Stomach (tissue), 19 donors: ENCODE measurements at places on chromosomes 7 and 10. TPM values are rescaled to one million over a fixed set of nuclear protein-coding genes. Genes with fewer than 3 reads are reported as not detected.

GRCh38 chr7:74039337-74039736 is 11.4 kb downstream of the ELN start:
- peak; percentile 68 for DNase-seq

GRCh38 chr7:94781236-94781635 is 125.3 kb upstream of the SGCE start:
- no peak for DNase-seq

DNA sequence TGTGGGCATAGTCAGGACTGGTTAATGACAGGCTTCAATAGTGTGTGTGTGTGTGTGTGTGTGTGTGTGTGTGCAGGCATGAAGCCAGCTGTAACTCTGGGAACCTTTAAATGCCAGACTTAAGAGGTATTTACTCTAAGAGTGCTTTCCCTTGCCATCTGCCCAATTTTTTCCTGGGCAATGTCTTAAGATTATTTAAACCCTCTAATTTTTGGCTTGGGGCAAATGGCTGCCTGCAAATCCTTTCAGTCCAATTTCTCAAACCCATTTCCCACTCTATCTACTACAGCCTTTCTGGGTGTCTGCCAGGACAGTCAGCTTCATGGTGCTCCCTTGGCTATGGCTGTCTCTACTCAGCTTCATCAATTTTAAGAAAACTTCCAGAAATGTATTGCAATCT is 62.6 kb upstream of the C1GALT1 start:
- DNase-seq, result peak; percentile 28

DNA sequence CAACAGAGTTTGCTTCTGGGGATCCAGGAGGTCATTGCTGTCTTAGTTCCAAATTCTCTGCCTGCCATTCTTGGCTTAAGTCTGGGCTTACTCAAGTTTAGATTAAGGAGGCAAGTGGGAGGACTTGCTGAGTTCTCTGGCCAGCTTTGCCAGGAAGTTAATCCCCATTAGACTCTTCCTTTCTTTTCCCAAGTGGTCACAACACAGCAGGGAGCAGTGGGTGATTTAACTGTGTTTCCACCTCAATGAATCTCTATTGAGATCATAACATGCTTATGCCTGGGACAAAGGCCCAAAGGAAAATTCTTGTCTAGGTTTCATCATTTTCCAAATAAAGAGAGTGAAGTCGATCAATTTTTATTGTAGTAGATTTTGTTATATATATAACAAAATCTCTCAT is 1159.6 kb downstream of the SORCS3 start:
- DNase-seq, result no peak

DNA sequence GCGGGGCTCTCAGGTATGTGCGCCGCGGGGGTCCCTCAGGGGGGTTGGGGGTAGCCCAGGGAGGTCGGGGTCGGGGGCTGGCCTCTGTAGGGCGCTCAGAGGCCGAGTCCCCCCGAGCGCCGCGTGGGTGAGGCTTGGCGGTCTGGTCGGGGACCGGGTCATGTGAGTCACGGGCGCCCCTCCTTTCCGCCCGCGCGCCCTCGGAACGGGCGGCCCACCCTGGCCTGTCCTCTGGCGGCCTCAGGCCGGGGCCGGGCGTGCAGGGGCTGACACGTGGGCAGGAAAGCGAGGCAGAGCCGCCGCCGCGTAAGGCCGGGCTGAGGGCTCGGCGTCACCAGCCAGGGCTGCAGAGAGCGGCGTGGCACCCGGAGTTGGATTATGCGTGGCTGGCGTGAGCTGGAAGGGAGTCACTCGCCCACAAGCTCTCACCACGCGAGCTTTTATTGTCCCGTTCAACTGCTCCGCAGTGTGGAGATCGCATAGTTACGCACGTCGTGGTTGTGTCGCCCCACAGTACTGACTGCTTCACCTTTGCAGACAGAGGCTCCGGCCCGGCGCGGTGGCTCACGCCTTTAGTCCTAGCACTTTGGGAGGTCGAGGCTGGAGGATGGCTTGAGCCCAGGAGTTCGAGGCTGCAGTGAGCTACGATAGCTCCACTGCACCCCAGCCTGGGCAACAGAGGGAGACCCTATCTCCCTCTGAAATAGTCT is 385 bp downstream of the SHLD2 start:
- peak; percentile 77 for DNase-seq

DNA sequence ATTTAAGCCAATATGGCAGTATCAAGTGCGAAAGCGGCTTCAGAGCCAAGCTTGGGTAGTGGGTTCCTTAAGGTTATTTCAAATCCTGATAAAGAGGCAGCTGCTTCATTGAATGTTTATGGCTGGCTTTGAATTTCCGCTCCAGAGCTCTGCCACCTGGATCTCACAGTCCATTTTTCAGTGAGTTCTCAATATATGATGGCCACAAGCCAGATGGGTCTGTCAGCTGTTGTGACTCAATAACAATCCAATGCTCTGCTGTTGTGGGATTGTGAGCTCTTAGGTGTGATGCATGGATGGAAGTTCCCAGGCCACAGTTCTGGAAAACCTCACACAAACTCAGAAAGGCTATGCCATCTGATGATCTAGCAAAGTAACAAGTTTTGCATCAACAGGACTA is 743.8 kb upstream of the LRRN3 start:
- no peak for DNase-seq

GRCh38 chr7:130506358-130506757 is 14.5 kb downstream of the MEST start:
- DNase-seq, result no peak

DNA sequence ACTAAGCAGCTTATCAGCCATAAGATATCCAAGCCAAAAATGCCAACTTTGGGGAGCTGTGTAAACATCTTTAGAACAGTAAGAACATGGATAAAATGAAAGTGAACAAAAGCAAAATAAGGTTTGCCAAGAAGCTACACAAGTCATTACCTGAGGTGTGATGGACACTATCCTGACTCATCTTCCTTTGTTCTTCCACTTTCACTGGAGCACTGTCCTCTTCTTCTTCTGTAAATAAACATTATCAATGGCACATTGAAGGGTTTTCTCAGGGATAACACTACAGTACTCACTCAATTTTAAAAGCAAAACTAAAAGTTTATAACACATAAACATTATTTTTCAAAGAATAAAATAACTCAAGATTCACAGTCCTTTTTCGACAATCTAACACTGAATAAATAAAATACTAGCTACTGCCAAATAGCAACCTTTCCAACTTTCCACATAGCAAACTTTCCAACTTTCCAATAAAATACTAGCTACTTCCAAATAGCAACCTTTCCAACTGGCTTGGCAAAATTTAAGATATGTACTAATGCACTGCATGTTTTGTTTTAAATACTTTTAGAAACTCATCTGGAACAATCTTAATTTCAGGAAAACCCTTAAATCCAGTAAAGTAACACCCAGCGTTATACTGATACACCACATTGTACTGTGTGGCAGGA is 174.1 kb downstream of the SKAP2 start:
- DNase-seq, result no peak

DNA sequence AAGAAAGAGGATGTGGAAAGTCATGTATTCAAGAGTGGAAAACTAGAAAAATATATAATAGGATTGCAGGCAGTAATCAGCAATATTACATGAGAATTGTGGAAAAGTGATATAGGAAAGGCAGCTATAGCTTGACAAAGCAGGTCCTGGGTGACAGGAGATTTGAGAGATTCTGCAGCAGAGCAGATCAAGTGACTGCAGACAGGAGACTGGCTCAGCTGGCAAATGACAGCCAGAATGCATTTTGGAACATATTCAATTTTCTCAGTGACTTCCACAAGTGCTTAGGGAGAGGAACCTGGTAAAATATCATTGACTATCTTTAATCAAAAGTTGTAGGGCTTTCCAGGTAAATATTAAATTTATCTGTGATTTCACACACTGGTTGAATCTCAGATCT is 260.5 kb upstream of the CACNA2D1 start:
- no peak for DNase-seq

Gene ABCB4
- 1.0 TPM for total RNA-seq

Gene MORN4
- total RNA-seq, result not detected

Gene PCBD1
- total RNA-seq, result 37.9 TPM

Gene HECW1
- 0.29 TPM for total RNA-seq

Gene SGPL1
- 32.5 TPM for total RNA-seq

Gene METTL27
- total RNA-seq, result 3.0 TPM
